ENCODE measurements at places on chromosomes 11 and 22.
A peak's percentile ranks its signal among the peaks of the same experiment; 100 is the strongest.

DNA sequence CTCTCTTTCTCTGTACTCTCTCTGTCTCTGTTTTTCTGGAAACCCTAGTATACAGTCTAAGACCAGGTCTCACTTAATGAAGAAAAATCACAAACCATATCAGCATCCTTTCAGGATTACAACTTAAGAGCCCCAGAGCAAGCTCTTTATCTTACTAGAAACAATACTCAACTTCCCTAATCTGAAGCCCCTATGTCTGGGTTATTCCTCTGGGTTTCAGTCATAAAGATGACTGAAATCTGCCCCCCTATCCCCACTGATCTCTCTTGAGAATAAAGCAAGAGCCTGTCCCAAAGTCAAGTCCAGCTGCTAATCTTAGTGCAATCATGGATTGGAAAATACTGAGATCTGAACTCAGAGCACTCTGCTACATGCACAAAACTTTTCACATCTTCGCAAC, 53.9 kb upstream of the PICALM start:
- no peak for DNase-seq

GRCh38 chr11:60345489-60345888, 18.4 kb downstream of the MS4A6E start:
- DNase-seq: no peak

- no peak for DNase-seq
Measured at GRCh38 chr11:117479372-117479771, 151.7 kb downstream of the CEP164 start.

DNA sequence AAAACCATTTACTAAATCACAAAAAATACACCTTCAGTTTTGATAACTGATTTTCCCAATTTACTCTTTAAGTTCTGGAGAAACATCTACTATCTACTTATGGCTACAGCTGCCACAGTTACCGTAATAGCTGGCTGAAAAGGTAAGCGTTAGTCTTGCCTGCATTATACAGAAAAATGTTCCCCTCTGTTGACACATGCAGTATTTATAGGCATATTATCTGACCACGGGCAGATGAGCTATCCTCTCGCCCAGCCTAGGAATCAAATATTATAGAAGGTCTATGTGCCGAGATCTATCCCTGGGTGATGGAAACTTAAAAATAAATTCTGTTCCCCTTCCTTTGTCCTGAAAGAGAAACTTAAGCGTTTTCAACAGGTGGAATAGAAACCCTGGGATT, 283.8 kb downstream of the CADM1 start:
- DNase-seq: no peak

DNA sequence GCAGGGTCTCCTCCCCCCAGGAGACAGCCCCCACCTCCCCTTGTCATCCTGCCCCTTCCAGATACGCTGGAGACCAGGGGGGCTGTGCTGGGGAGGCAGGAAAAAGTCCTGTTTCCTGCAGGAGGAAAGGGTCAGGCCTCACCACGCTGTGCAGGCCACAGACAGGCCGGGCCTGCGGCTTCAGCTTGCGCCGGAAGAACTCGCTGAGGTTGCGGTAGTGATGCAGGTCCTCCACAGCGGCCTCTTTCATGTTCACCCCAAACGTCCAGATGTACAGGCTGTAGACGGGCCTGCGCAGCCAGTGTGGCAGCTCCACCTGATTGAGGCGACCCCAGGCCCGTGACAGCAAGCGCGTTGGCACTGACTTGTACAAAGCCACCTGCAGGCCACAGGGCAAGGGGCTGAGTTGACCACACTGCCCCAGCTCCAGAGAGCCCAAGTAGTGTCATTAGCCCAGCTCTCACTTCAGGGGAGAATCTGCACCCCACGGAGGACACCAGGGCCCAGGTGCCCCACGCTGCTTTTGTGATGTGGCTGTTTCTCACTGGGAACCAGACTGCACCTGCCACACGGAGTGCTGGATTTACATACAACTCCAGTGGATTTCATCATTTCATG, 40.4 kb downstream of the PISD start:
- DNase-seq: no peak

- no peak for DNase-seq
Measured at GRCh38 chr11:19873730-19874129, 161.1 kb downstream of the NAV2 start.

GRCh38 chr22:23237841-23238240, 57.5 kb downstream of the BCR start:
- DNase-seq: no peak

DNA sequence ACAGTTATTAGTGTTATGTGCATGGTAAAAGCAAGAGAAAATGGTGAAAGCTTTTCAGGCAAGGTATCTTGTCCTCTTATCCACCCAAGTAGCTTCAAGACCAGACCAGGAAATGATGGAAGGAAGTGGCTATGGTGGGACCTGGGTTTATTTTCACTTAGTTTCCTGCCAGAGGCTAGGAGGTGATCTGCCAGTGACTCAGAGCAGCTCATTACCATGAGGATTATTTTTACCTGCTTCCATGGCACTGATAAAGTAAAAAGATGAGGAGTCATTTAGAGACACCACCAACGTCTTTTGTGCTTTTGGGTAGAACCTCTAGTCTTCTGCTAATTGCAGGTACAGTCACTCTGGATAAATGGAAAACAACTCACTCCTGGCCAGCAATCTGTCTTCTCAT, 339.9 kb upstream of the KIRREL3 start:
- no peak for DNase-seq

- DNase-seq: no peak
Measured at GRCh38 chr11:46456269-46457001, 64.9 kb upstream of the CHRM4 start.

DNA sequence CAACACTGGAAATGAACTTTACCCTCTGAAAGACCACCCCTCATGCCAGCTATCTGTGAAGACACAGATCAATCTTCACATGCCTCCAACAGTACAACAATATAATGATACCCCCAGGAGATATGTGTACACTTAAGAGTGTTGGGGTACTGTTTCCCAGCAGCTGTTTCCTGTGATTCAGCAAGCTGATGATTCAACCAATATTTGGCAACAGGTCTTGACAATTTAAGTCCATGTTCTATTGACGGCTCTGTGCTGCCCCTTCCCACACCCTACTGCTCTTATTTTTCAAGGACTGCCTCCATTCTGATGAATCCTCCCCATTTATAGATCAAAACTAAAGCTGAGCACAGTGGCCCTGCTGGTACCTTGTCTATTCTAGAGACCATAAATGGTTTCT, 6.6 kb downstream of the SNX19 start:
- peak; percentile 51 for DNase-seq

- DNase-seq: peak; percentile 44
Measured at GRCh38 chr11:35235936-35236666, 97.1 kb downstream of the CD44 start.

DNA sequence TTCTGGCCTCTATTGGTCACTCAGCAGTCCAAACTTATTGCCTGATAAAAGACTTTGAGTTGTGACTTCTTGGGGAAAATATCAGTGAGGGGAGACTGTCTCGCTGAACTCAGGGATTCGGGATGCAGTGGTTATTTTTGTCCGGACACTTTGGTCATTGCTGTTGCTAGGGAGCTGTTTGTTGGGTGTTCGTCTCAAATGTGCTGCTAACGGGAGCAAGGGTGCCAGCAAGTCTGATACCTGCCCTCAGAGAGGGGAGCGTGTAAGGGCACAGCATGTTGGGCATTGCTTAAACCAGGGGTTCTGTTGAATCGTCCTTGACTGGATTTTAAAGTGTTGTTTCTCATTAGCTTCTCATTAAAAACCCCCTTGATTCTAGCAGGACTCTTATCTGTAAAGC, 49.2 kb upstream of the SLC25A18 start:
- no peak for DNase-seq

DNA sequence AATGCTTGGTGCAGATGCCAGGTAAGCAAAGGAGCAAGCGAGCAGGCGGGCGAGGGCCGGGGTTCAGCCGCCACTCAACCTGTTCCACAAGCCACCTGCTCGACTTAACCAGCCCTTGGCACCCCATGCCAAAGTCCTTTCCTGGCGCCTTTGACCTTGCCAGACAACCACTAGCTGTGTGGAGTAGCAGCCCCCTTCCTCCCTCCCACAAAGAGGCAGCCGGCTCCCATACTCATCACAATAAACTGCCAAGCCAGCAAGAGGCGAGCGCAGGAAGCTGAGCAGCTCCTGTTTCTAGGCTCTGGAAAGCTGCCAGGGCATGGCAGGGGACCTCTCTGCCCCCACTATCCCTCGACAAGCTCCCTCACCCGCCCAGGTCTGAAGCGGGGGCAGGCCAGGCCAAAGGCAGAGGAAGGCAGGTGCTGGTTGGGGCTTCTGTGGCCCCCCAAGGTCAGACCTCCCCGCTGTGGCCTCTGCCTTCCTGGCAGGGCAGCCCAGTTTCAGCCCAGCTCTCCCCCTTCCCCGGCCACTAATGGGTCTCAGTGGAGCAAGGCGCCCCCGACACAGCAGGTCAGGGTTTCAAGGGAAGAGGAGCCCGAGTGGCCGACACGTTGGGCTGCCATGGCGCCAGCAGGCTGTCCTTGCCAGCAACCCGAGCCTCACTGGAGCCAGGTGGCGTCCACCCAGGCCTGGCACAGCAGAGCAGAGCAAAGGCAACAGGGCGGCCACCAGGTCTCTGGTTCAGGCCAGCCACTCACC, 15.3 kb downstream of the MACROD1 start:
- DNase-seq: no peak

DNA sequence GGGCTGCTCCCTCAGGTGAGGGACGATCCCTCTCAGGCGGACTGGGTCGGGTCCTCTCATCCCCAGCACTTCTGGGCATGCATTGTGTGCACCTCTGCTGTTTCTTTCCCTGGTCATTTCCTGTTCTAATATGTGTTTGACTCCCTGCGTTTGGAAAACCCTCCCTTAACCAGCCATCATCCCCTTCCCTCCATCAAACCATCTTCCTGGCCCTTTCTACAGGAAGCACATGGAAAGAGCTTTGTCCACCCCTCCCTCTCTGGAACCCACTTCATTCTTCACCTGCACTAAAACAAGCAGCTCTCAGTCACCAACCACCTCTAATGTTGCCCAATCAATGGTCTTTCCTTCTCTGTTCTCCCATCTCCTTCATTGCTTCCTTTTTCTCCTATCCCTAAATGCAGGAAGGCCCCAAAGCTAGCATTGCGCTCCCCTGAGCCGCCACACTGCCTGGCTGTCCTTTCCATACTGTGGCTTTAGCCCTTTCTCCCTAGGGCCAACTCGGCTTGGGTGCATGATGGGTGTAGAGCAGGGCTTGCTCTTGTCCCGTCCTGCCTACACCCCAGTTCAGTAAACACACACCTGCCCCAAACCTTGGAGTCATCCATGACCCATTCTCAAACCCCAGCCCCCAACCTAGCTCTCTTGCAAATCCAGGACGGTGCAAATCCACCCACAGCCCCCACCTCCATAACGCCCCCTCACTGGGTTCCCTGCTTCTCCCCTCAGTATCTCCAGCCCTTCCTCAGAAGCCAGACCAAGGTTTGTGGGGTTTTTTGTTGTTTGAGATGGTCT, 5.4 kb upstream of the GAS2L1 start:
- DNase-seq: no peak

- peak; percentile 96 for DNase-seq
Measured at GRCh38 chr11:128530118-128531074, 57.0 kb downstream of the ETS1 start.

- no peak for DNase-seq
Measured at GRCh38 chr11:47611348-47611794, 17.2 kb upstream of the C1QTNF4 start.

GRCh38 chr22:32050678-32051515, 7.8 kb downstream of the SLC5A1 start:
- DNase-seq: peak; percentile 75

GRCh38 chr11:115471367-115471766, 32.8 kb downstream of the CADM1 start:
- DNase-seq: no peak

DNA sequence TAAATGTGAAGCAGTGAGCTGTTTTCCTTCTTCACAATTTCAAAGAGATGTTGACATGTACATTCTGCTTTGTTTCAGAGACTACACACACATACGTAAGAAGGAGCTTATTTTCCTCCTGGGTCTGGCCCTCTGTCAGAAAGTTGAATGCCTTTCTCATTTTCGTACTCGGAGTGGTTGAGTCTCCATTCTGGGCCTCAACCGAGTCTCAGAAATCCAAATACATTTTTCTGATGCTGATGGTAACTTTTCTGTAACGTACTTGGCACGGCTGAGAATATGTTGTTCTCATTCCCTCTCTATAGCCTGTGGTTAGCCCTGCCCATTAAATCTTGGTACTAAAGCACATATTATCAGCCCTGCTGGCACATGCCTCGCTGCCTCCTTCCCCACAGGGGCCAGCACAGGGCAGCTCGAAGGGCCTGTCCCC, 25.3 kb downstream of the PARVA start:
- DNase-seq: no peak

DNA sequence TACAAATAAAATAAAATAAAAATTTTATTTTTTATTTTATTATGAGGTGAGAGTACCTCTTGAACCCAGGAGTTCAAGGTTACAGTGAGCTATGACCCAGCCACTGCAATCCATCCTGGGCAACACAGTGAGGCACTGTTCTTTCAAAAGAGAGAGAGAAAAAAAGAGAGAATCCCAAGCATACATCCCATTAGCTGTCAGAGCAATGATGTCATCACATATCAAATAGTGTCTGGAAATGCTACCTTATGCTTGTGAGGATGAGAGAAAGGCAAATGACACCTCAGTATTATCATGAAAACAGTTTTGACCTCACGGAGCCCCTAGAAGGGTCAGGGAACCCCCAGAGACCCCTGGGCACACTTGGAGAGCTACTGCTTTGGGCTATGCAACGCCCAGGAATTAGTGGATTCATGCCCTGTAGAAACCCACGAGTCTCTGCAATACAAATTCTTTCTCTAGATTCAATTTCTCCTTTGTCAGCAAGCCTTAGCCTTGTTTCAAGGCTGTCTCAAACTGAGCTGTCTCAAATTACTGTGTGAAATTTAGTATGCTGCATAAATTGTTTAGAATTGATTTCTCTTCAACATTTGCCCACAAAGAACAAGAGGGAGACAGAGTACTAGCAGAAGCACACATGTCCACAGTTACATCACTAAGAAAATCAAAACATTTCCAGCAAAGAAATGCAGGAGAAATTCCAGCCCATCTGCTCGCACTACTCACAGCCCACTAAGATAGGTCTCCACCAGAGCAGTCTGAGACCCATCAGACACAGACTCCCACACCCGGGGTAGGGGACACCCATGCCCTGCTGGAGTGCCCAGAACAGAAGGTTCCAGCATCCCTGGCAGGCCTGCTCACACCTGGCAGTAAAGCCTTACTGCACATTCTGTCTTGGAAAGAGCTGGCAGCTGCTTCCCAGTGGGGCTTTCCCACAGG, 18.1 kb downstream of the DGCR2 start:
- no peak for DNase-seq

GRCh38 chr11:103988595-103988969, 47.9 kb upstream of the DDI1 start:
- peak; percentile 60 for DNase-seq

- peak; percentile 59 for DNase-seq
Measured at GRCh38 chr11:67022341-67022933, 497 bp upstream of the SYT12 start.

GRCh38 chr11:76185931-76186401, 20.3 kb downstream of the WNT11 start:
- DNase-seq: no peak

- peak; percentile 53 for DNase-seq
Measured at GRCh38 chr11:22536071-22536470, 89.6 kb downstream of the FANCF start.

Measured in fibroblast of skin of right quadriceps (primary cell).